Amniotic stem cell (primary cell): ENCODE measurements at places on chromosomes 4 and X.

GRCh38 chrX:11628399-11628798 is 37.3 kb downstream of the ARHGAP6 start:
- no peak for DNase-seq

GRCh38 chrX:39944416-39944815 is 153.3 kb downstream of the BCOR start:
- DNase-seq, result no peak

DNA sequence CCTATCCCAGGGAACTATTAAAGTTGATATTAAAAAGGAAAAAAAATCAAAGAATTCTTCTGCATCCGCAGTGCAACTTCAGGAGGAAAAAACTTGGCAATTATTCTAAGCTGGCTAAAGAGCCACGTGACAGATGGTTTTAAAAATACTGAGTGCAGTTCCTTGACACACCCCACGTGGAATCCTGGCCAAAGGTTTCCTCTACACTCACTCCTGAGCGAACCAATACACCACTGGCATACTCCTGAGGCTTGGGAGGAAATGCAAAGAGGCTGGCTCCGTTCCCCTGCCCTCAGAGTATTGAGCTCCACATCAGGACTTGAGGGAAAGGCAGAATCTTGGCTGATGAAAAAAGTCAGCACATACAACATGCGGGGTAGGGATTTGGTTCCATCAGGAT is 133.8 kb upstream of the ATP6AP2 start:
- DNase-seq, result no peak

- no peak for DNase-seq
Measured at GRCh38 chrX:31178769-31179125, 106.9 kb upstream of the FTHL17 start.

- no peak for DNase-seq
Measured at GRCh38 chrX:40154853-40155588, 57.3 kb upstream of the BCOR start.

DNA sequence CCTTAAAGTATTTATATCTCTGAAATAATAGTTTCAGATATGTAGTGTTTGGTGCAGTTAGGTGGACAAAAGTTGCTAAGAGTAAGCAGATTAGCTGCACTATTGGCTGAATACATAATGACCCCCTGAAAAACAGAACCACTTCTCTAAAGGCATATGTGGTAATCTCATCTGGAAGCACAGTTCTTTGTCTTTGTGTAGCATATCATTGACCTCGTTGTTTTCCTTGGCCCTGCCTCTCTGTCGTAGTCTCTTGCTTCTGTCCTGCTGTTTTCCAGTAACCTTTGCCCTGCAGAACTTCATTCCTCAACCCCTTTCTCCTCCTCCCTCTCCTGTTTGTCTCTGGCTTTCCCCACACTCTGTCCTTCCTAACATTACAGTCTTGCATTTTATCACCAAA is 41.4 kb downstream of the JADE3 start:
- DNase-seq, result no peak

- DNase-seq, result no peak
Measured at GRCh38 chr4:153468587-153468986, 2.4 kb downstream of the TMEM131L start.

DNA sequence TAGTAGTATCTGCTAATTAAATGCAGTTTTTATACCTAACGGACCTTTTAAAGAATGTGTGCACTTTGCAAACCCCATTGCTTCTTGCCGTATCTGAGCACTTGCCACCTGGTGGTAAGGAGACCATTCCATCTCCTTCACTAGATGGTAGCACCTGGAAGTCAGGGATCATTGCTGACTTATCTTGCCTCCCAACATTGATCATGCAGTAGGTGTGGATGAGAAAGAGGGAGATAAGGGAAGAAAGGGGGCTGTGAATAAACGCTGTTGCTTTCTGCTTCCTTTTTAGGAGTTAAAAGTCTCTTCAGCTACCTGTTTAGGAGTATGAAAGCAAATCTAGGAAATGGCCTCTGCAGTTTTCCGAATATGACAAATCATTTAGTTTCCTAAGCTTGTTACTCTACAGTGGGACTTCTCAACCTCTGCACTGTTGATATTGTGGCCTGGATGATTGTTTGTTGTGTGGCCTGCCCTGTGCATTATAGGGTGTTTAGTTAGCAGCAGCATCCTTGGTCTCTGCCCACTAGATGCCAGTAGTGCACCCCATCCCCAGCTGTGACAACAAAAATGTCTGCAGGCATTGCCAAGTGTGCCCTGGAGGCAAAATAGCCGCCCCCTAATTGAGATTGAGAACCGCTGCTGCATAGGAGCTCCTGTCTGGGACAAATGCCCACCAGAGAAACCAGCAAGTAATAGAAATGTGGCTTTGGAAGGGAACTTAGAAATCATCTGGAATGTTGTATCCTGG is 38.8 kb downstream of the GAB1 start:
- DNase-seq, result no peak
